Lung microvascular endothelial cell (primary cell): ENCODE measurements at places on chromosomes 6 and 20. TPM values are rescaled to one million over a fixed set of nuclear protein-coding genes. Genes with fewer than 3 reads are reported as not detected.

DNA sequence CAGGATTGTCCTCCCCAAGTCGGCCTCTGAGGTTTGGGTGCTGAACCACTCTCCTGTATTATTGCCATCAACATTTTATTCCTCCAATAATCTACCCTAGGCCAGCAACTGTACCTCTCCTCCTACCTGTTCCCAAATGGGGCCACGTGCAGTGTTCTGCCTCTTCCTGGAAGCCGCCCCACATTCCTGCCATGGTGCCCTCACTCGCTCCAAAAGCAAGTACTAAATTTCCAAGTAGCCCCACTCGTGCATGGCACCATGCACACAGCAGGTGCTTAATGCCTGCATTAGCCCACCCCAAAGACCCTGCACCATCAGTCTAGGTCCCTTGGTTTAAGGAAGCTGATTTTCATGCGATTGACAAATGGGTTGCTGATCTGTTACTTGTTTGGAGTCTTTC is 147.8 kb downstream of the NFATC2 start:
- no peak for DNase-seq

GRCh38 chr6:157539421-157539822 is 158.4 kb downstream of the ZDHHC14 start:
- DNase-seq: no peak

DNA sequence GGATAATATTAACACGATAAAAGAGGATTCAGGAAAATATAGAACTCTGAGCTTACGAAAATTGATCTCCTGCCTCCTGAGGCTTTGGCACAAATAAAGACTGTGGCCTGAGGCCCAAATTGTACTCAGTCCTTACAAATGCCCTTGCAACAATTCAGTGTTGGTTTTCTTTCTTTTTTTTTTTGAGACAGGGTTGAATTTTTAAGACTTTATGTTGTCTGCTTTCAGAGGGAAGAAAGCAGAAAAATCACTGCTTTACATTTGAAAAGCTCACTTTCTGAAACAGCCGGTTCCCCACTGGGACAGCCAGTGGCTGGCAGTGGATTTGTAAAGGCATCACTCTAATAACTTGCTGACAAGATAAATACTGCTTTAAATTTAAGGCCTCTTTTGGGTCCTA is 290.5 kb downstream of the SLC35F1 start:
- no peak for DNase-seq

GRCh38 chr6:32589596-32590449 is at the start of gene HLA-DRB1:
HLA-DRB1 (minus strand) TSS chr6:32589848; CDS start chr6:32589742, 106 bp downstream.
- DNase-seq: peak; percentile 2

DNA sequence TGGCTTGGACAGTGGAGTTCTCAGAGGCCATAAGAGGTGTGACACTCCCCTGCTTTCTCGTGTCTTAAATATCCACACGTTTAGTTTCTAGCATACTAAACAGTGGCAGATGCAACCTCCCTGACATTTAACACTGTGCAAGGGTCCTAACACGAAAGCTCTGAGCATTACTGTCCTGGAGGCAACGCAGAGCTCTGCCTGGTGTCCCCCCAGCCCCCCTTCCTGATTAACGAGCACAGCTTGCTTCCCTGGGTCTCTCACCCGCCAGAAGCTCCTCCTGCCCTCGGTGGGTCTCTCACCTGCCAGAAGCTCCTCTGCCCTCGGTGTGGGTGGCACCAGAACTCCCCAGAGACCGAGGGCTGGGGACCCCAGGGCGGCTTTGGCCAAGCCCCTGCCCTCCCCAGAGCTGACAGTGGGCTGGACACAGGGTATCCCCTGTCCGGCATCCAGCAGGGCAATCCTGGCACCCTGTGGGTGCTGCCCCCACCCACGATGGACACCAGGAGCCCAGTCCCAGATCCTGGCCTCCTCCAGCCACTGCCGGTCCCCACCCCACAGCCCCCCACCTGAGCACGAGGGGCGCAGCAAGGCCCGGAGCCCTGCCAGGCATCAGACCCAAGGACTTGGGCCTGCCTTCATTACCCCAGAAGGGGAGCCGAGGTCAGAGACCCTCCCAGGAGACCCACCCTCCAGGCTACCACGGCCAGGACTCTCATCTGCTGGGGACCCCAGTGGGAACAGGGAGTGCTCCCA is 12.4 kb upstream of the KCNQ2 start:
- DNase-seq: no peak

- no peak for DNase-seq
These were observed 714.6 kb downstream of the CD109 start for GRCh38 chr6:74410630-74411029.

- DNase-seq: no peak
These were observed 11.0 kb upstream of the SNRPC start for GRCh38 chr6:34746104-34746846.

DNA sequence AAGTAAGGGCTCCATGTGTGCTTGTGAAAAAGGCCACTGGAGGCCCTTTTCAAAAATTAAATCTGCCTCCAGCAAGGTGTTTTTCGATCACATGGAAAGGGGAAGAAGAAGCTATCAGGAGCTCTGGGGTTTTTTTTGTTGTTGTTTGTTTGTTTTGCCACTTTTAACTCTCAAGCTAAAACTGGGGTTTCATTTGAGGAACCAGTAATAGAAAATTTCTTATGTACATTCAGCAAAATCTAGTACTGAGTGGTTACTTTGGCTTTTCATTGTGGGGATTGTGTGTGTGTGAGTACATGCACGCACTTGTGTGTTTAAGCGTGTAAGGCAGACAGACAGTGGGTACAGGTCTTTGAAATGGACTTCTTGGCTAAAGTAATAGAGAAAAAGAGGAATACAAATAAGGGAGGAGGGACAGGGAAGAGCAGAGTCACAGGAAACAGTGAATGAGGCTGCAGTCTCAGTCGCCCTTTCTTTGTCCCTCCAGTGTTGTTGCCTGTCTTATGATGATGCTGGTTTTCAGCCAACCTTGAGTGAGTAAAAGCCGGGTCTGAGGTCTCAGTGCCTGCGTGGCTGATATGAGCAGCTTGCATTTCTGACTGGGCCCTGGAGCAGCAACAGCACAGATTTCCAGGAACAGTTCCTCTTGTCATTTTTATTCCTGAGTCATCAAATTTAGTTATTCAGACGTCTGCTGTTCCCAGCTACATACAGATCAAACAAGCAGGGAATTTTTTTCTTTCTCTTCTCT is 26.2 kb downstream of the SLC16A10 start:
- DNase-seq: no peak

- no peak for DNase-seq
These were observed 72.9 kb downstream of the HDGFL1 start for GRCh38 chr6:22642254-22642653.

- DNase-seq: peak; percentile 24
These were observed 1.2 kb downstream of the MAK start for GRCh38 chr6:10837009-10837621.

DNA sequence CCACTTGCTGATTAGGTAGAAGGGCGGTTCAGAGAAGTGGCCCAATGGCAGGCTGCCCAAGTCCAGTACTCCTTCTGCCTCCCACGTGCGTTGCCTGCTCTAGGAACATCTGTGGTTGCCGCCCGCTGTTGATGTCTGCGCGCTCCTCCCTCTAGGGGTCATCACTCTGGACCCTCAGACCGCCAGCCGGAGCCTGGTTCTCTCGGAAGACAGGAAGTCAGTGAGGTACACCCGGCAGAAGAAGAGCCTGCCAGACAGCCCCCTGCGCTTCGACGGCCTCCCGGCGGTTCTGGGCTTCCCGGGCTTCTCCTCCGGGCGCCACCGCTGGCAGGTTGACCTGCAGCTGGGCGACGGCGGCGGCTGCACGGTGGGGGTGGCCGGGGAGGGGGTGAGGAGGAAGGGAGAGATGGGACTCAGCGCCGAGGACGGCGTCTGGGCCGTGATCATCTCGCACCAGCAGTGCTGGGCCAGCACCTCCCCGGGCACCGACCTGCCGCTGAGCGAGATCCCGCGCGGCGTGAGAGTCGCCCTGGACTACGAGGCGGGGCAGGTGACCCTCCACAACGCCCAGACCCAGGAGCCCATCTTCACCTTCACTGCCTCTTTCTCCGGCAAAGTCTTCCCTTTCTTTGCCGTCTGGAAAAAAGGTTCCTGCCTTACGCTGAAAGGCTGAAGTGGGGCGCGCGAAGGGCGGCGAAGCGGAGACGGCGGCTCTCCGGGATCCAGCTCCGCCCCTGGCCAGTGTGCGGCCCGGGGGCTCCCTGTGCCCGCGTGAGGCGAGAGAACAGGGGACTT is 8.5 kb downstream of the TRIM15 start:
- DNase-seq: no peak

DNA sequence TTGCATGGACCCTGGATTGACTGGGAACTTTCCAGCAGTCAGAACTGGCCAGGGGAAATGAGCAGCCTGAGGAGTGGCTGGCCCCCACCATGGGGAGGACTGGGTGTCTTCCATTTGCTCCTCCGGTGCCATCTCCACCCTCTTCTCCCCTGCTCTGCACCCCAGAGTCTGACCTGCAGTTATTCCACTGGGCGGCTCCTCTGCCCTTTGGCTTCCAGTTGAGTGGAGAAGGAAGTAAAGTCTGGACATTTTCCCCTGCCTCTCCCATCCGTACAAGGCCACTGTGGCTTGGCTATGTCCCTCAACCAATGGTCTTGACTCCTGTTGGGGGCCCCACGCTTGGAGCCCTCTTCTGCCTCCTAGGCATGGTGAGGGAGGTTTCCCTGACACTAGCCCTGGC is 47.9 kb upstream of the NEDD9 start:
- DNase-seq: no peak

DNA sequence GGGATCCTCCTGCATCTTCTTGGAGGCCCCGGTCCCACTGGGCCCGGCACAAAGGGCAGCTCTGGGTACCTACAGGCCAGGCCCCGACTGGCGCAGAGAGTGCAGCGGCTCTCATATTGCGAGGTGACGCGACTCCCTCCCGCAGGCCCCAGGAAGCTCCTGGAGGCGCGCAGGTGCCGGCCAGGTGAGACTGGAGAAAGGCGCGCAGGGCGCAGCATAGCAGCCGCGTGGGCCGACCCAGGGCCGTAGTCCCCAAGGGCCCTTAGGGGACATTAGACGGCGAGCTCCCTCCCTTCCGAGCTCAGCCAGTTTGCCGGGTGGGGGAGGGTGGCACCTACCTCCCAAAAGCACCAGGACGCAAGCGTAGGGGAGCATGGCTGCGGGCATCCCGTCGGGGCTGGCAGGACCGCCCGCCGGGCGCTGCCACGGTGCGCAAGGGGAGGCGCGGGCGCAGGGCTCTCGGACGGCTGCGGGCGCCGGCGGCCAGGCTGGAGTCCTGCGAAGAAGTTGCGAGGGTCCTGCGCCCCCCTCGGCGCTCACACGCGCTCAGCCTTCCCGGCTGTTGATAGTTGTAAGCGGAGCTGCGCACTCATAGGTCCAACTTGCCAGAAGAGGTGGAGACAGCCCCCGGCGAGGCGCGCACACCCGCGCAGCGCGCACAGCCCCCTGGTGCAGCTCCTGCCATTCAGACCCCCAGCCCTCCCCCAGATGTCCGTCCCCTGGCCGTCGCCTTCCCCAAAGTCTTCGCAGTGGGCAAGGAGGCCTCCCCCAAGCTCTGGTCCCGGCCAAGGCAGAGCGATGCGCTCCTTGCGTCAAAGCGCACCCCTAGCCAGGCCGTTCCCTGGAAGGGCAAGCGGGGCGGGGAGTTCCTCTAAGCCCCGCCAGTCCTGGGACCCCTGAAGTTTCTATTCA is 622 bp downstream of the APCDD1L start:
- peak; percentile 25 for DNase-seq

DNA sequence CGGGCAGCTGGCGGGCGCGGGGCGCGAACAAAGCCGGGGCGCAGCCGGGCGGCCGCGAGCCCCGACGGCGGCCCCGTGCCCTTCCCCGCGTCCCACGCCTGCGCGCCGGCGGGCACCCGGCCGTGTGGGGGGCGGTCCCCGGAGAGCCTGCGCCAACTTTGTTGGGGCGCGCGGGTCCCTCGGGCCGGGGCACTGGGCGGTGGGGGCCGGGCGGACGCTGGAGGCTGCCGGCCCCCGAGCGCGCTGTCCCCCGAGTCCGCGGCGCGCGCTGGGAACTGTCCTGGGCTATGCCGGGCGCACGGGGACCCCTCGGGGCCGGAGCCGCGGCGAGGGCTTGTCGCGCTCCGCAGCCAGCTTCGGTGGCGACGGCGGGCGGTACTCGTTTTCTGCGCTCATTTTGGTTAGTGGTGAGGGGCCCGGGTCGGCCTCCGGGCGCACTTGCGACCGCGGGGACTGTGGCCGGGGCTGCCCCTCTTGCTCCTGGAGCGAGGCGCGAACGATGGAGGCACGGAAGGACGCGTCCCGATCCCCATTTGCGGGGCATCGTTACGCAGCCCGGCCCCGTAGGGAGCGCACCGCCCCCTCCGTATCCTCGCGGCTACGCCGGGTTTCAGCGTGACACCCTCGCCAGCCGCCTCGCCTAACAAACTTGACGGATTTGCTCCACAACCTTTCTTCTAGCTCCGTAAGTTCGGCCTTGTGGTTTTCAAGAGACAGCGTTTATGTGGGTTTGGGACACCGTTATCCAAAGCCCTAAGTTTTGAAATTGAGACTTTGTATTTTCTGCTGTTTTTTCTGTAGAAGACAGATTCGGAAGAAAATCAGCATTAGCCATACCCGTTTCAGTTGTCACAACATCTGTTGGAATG is 622 bp downstream of the SS18L1 start:
- peak; percentile 80 for DNase-seq

DNA sequence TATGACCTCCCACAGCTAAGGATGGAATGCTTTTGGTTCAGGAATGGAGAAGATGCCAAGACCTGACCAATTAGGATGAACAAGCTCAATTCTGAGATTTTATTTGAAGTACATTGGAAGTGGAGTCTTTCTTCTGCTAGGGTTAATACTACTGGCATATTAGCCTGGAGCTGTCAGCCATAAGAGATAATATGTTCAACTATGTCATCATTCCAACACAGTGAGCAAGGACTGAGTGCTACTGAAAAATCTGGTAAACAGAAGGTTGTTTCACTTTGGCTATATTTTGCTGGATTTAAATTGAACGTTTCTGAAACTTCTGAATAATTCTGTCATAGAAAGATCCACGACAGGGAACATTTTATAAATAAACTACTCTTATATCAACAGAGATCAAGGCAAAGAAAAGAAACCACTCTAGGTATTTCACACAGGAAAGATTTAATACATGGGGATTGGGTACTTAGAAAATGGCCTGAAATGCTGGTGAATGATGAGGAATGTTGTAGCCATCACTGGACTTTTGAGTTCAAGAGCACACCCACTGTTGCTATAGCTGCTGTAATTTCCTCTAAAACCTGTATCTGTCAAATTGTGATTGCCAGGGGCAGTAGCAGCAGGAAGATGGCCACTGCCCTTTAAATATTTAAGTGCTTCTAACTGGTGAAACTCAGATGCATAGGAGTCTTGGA is 200.5 kb downstream of the PLCB4 start:
- no peak for DNase-seq

DNA sequence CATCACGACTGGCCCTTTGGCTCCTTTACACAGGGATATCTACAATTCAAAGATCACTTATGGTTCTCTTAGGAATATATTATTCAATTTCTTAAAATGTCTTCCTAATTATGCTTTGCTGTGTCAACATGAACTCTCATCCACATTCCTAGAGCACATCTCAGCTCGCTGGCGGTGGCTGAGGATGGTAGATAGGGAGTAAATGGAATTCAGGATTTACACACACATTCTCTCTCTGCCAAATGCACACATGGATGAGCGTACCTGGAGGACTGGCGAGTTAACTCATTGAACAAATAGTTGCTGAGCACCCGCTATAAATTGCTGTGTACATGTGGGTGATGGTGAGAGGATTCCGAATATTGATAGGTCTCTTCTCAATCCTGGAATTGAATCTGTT is 4.8 kb upstream of the MRPS10 start:
- DNase-seq: no peak

The EEF1A2 gene
- total RNA-seq: 5.2 and 14.8 TPM in 2 replicates

The HLA-DQA2 gene
- not detected in 2 replicates for total RNA-seq

The GGTLC1 gene
- not detected in 2 replicates for total RNA-seq

The KHDC1L gene
- total RNA-seq: not detected in 2 replicates

The MAFB gene
- 1.3 and 3.0 TPM in 2 replicates for total RNA-seq

The APCDD1L gene
- total RNA-seq: under 0.01 TPM in 1 of 2 replicates, not detected in the other

The GRIK2 gene
- under 0.01 TPM in 1 of 2 replicates, not detected in the other for total RNA-seq

The LPIN3 gene
- under 0.01 and 0.65 TPM in 2 replicates for total RNA-seq

The NRSN1 gene
- not detected in 2 replicates for total RNA-seq

The BACH2 gene
- total RNA-seq: 2.8 TPM in 2 replicates

The MYCT1 gene
- 170 and 256 TPM in 2 replicates for total RNA-seq
